ENCODE measurements at places on chromosomes 2 and 18.

- DNase-seq: no peak
Measured at GRCh38 chr2:68089961-68090360, 27.2 kb upstream of the C1D start.

DNA sequence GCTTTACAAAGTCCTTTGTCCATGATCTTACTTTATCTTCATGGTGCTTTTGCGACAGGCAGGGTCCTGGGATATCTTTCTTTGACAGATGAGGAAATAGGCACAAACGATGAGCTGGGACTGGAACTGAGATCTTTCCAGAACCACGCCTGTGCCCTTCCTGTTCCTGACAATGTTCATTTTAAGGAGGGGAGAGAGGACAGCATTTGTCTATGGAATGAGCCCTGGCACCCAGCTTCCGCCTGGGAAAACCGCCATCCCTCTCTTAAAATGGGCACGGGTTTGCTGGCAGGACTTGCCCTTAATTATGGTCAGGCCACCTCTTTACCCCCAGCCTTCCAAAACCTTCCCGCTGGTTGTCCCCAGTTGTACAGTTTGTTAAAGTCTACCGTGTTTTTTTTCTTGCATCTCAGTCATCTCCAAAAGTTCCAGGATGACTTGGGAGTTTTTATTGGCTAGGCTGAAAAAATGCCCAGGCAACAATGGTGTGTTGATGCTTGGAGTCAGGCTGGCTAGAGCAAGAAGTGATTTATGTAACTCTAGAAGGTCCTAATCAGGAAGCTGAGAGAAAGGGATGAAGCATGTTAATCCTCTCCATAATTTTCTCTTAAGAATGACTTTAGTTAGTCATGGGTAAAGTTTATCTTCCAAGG lies 264.9 kb upstream of the EPAS1 start:
- no peak for DNase-seq

GRCh38 chr2:113872201-113872600 lies 17.7 kb upstream of the ACTR3 start:
- DNase-seq: no peak

- no peak for DNase-seq
Measured at GRCh38 chr2:5951471-5951870, 259.3 kb downstream of the SOX11 start.

GRCh38 chr18:50231621-50232020 lies 34.7 kb downstream of the CFAP53 start:
- DNase-seq: peak; percentile 67

DNA sequence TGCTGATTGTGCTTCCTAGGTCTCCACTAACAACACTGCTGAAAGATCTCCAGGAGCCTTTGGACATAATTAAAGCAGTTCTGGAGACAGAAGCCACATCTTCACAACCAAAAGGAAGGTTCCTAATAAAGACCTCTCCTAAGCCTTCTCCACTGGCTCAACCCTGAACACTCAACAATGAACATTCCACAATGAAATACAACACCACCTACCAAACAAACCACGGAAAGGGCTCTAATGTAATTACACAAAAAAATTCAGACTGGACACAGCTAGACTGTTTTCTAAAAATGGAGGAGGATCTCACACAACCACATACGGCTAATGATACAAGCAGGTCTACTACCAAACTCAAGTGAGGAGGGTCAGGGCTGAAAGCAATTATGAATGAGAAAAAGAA lies 43.6 kb downstream of the NOL10 start:
- no peak for DNase-seq

DNA sequence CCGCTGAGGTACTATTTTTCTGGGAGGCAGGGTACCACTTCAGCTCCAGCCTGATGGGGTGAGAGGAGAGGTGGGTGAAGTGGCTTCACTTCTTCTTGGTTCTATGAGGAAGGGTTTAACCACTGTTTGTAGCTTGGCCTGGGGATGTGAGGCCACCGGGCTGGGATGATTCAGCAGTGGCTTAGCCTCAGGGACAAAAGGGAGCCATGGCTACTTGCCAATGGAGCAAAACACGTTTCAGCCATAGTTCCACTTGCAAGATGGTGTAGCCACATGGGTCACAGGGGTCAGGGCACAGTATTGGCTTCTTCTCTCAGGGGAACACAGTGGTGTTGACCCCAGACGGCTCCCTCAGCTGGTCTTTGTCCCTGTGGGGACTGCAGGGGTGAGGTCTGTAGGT lies 14.9 kb downstream of the ZDBF2 start:
- no peak for DNase-seq

- peak; percentile 31 for DNase-seq
Measured at GRCh38 chr2:102294802-102295489, 16.4 kb upstream of the IL1RL1 start.

GRCh38 chr2:14778015-14778414 lies 145.5 kb downstream of the LRATD1 start:
- peak; percentile 32 for DNase-seq
